Activated CD4-positive, alpha-beta T cell treated with anti-CD3 and anti-CD28 coated beads, Interleukin-2, amount 10 ng/mL, durations not matched to agents 24 days and 14 days (primary cell): ENCODE measurements at places on chromosomes 3 and 15.

DNA sequence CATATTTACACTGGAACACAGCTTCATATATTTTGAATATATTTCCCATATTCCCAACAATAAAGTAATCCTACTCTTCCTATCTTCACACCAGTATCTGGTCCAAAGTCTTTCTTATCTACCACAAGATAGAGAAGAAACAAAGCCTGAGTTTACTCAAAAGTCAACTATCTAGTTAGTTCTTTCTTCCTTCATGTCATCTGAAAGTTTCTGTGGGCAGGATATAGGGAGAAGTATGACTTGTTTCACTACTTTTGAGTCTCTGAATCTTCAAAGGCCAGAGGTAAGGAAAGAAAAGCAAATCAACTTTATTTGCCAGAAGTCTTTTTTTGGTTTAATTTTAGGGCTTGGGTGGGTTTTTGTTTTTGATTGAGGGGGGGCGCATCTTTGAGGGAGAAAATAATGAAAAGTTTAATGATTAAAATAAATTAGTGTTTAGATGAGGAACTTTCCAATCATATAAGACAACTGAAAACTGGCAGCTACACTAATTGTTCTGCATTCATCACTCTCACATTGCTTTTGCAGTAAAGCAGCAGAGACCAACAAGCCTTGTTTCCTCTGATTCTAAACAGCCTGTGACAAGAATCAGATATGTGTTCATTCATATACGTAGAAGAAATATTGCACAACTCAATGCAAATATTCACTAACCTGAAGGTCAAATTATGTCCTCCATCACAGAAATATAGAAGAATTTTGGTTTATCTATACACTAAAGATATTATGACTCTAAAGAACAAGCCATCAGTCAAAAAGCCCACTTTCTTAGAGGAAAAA is 421.4 kb downstream of the SHQ1 start:
- DNase-seq = no peak

- DNase-seq = peak; percentile 91
These were observed 164.5 kb downstream of the XXYLT1 start for GRCh38 chr3:195106418-195106906.

- no peak for DNase-seq
These were observed 49.2 kb upstream of the RARB start for GRCh38 chr3:25378786-25379311.

- no peak for DNase-seq
These were observed 63.0 kb upstream of the TAMM41 start for GRCh38 chr3:11909726-11910125.

DNA sequence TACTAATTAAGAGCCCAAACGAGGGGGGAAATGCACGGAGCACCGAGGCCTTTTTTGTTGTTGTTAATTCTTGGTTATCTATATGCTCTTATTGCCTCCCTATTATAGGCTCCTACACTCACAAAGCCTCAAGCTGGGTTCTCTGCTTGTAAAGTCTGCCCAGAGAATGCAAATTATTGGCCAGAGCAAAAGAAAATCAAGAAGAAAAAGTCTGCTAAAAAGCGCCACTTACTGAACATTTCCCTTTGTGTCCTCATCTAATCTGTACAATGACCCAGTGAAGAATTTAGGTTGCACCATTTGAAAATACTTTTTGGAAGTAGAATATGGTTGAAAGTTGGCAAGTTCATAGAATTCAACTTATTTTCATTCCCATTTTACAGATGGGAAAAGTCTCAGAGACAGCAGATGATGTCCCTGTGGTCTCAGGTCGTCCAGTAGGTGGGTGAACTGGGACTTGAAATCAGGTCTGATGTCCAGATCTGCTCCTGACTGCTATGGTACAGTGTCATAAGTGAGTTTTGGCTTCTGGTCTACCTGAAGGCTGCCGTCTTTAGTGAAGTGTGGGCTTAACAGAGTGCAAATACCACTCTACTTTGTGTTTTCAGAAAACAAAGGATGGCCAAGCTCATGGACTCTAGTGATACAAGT is 1.1 kb upstream of the TNFAIP8L3 start:
- DNase-seq = no peak

GRCh38 chr3:173140986-173141385 is at the start of gene SPATA16:
TSS of gene SPATA16 (minus strand) at chr3:173141235. CDS start at chr3:173117731, 23,504 bp downstream.
- no peak for DNase-seq

DNA sequence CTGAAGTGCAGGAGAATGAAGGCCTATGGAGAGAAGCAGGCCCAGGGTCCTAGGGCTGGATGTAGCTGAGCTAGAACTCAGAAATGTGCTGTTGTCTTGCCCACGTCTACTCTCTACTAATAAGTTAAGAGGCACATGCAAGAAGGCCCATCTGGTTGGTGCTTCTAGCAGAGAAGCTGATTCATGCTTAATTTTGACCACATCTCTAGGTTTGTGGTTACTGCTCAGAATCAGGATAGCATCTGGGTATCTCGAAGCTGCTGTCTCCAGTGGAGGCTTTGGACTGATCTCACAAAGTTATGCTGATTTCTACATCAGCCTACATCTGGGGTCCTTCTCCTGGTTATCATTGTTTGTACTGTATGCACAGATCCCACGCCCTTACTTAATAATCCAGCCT is 87.3 kb downstream of the CACNA1D start:
- DNase-seq = peak; percentile 59

DNA sequence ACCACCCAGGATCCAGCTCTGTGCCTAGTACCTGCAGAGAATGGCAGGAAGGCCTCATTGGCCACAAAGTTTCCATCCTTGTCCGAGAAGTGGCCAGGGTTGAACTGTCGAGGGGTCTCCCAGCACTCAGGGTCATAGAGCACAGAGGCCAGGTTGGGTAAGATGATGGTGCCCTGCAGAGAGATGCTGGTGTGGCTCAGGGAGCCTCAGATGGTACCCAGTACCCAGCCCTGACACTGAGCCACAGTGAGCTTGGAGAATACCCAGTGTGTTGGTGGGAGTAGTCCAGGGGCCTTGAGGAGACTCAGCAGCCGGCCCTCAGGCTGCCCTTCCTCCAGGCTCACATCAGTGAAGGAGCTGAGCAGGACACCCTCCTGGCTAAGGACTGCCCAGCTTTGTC is 11.5 kb upstream of the PARL start:
- no peak for DNase-seq

GRCh38 chr15:45921376-45921775 is 286.5 kb downstream of the SQOR start:
- no peak for DNase-seq

- no peak for DNase-seq
These were observed 59.1 kb downstream of the LSAMP start for GRCh38 chr3:116386168-116386567.

- DNase-seq = no peak
These were observed 29.2 kb downstream of the GJD2 start for GRCh38 chr15:34725556-34725955.

DNA sequence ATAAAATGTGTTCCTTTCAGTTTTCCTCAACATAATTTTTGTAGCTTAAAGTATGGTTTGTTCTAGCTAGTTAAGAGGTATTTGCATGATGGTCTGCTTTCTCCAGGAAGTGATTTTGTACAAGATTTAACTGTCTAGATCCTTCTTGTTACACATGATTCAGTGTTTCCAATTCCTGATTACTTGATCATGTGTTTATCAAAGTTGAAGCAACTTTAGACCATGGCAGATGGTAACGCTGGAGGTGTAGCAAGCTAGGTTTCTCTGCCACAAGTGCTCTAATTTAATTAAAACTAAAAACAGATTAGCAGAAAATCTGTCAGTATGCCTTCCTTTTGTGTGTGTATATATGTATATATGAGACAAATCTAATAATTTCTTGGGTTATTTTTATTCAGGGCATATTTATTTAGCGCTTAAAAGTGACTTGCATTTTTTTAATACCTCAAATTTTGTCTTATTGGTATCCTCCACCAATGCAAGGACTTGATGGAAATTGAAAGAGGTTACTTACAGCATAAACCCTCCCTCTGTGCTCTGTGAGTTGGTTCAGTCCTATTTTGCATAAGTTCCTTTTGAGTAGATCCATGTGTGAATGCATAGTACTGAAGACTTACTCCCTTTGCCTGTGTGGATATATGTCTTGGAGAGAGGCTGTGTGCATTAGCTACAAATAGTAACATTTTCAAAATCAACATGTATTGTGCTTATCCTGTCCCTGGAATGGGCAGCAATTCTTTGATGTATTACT is 157.3 kb upstream of the CGNL1 start:
- DNase-seq = no peak

DNA sequence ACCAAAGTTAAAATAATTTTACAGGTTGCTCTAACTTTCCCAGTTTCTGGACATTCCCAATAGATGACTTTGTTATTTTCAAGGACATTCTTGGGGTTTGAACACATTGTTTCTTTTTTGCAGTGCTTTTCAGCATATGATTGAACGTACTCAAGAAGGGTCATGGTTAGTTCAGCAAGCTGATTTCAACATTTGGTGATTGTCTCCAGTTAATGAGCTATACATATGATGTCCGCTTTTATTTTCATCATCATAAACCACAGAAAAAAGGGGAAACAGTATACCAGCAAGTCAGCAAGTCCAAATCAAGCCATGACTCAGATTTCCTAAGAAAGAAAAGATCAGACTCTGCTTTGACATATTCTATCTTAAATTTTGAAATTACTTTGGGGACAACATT is 69.4 kb downstream of the B3GALNT1 start:
- no peak for DNase-seq

GRCh38 chr3:10194328-10195071 is 29.8 kb downstream of the IRAK2 start:
- DNase-seq = peak; percentile 86

- DNase-seq = no peak
These were observed 253.2 kb downstream of the ZPLD1 start for GRCh38 chr3:102687851-102688555.
